ENCODE measurements at places on chromosomes 5 and 9. TPM values are rescaled to one million over a fixed set of nuclear protein-coding genes. Genes with fewer than 3 reads are reported as not detected.

DNA sequence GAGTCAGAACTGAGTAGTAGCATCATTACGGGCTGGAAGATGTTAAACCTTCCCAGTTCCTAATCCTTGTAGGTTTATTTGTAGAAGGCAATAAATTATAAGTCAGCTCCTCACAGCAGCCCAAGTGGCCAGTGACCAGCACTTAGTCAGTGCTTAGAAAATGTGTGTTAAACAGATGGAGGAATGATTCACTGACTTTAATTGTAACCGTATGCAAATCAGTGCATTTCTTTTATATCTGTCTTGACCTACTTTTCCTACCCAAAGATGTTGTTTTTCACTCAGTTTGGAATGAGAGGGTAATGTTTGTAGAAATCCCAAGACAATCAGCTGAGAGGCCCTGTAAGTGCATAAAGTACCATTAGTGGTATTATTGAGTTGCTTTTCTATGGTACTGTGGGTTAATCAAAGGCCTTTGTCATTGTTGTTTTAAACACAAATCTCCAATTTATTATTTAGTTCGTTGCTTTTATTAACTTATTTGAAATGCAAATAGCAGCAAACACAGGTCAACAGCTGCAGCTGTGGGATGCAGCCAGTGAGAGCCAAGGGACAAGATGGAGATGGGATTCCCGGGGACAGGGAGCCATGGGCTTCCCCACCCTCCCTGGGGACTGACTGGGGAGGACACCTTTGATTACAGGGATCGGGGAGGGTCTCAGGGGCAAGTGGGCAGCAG, 49.8 kb downstream of the MAP1B start:
- peaks cover 16% of the 10 kb centered on the region for H3K27me3 ChIP-seq
- no peak for DNase-seq
- H3K27ac ChIP-seq = no peak overlapping the region
- H3K36me3 ChIP-seq = no peaks in the 10 kb centered on the region
- H3K4me1 ChIP-seq = peaks cover 5% of the 10 kb centered on the region
- H3K4me3 ChIP-seq = no peak overlapping the region

- H3K4me1 ChIP-seq = no peaks in the 10 kb centered on the region
- H3K36me3 ChIP-seq = no peaks in the 10 kb centered on the region
- H3K27ac ChIP-seq = no peak overlapping the region
- no peak for DNase-seq
Observed at GRCh38 chr9:136147890-136148714, 29.4 kb upstream of the TMEM250 start.

Gene STK32A
- not detected for total RNA-seq

- DNase-seq = peak; percentile 18
- H3K4me1 ChIP-seq = peaks cover 3% of the 10 kb centered on the region
- no peak overlapping the region for H3K27ac ChIP-seq
- no peak overlapping the region for H3K4me3 ChIP-seq
- H3K36me3 ChIP-seq = no peaks in the 10 kb centered on the region
Observed at GRCh38 chr9:69496846-69497450, 171.9 kb downstream of the ENTREP1 start.

- H3K4me1 ChIP-seq = no peaks in the 10 kb centered on the region
- no peaks in the 10 kb centered on the region for H3K36me3 ChIP-seq
- no peaks in the 10 kb centered on the region for H3K27me3 ChIP-seq
- H3K27ac ChIP-seq = no peak overlapping the region
- no peak for DNase-seq
Observed at GRCh38 chr5:34738381-34738780, 82.3 kb downstream of the RAI14 start.

Gene MYMK
- not detected for total RNA-seq

DNA sequence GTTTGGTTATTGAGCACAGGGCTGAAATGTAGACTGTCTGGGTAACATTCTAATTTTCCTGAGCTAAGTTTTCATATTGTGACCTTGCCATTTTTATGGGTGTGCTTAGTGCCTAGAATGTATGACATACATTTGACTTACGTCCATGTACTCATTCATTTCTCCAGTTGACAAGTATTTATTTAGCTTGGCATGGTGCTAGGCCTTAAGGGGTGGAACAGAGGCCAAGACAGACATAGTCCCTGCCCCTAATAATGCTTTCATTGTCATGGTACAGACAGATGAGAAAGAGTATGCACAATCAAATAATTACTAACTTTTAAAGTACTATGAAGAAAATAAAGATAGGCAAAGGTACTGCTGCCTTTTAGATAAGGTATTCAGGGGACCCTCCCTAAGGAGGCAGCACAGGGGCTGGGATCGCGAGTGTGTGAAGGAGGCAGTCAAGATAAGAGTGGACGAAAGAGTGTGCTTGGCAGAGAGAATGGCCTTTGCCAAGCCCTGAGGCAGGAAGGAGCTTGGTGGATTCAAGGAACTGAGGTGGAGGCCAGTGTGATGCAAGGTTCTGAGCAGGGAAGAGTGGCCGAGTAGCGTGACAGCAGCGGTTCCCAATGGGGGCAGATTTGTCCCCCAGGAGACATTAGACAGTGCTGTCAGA, 128.0 kb downstream of the PIP5K1B start:
- no peaks in the 10 kb centered on the region for H3K27me3 ChIP-seq
- no peaks in the 10 kb centered on the region for H3K4me1 ChIP-seq
- no peak overlapping the region for H3K27ac ChIP-seq
- no peaks in the 10 kb centered on the region for H3K36me3 ChIP-seq
- no peak overlapping the region for H3K4me3 ChIP-seq

Gene PDE6A
- not detected for total RNA-seq

- H3K36me3 ChIP-seq = no peaks in the 10 kb centered on the region
- no peak overlapping the region for H3K27ac ChIP-seq
- H3K27me3 ChIP-seq = no peaks in the 10 kb centered on the region
- no peak overlapping the region for H3K4me3 ChIP-seq
- no peaks in the 10 kb centered on the region for H3K4me1 ChIP-seq
- DNase-seq = no peak
Observed at GRCh38 chr5:74266836-74267235, 373.7 kb downstream of the ENC1 start.

- H3K4me1 ChIP-seq = no peaks in the 10 kb centered on the region
- H3K27ac ChIP-seq = no peak overlapping the region
- H3K36me3 ChIP-seq = no peaks in the 10 kb centered on the region
- no peaks in the 10 kb centered on the region for H3K27me3 ChIP-seq
- DNase-seq = no peak
- no peak overlapping the region for H3K4me3 ChIP-seq
Observed at GRCh38 chr5:135011355-135012032, 22.5 kb downstream of the PITX1 start.

DNA sequence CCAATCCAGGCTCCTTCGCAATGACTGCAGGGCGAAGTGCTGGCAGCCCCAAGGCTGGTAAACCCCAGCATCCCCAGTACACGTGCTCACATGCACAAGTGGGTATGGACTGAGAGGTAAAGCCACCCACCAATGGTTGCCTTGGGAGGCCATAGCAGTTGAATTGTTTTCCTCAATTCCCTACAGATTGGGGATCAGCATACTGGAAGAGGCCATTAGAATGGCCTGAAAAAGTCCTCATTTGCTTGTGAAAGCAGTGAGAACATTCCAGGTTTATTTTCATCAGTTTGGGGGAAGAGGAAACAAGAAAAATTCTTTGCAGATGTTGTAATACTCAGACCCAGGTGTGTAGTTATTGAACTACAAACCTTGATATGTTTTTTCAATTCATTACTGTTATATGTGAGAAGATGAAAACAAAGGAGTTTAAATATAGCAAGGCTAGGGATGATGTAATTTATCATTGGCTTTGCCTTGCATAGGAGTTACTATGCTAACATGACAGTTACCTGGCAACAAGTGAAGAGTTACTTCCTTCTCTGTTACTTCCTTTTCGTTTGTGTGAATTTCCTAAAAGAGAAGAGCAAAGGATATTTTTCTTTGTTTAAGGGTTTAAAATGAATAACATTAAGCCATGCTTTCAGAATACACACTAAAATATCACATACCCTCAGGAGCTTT, 36.4 kb downstream of the MTMR12 start:
- DNase-seq = no peak
- H3K36me3 ChIP-seq = peaks cover 22% of the 10 kb centered on the region
- no peaks in the 10 kb centered on the region for H3K27me3 ChIP-seq
- H3K4me1 ChIP-seq = peaks cover 46% of the 10 kb centered on the region

- H3K27me3 ChIP-seq = no peaks in the 10 kb centered on the region
- peaks cover 10% of the 10 kb centered on the region for H3K36me3 ChIP-seq
- H3K4me1 ChIP-seq = peaks cover 69% of the 10 kb centered on the region
- DNase-seq = no peak
- peak overlapping the region; percentile 86 for H3K27ac ChIP-seq
Observed at GRCh38 chr5:172769616-172770373, 1.2 kb downstream of the DUSP1 start.

Gene SLC34A3
- not detected for total RNA-seq

- no peaks in the 10 kb centered on the region for H3K4me1 ChIP-seq
- H3K36me3 ChIP-seq = no peaks in the 10 kb centered on the region
- H3K27me3 ChIP-seq = no peaks in the 10 kb centered on the region
- DNase-seq = no peak
- H3K4me3 ChIP-seq = no peak overlapping the region
Observed at GRCh38 chr5:119896826-119897536, 267.6 kb downstream of the FAM170A start.

Gene TMEFF1
- 0.95 TPM for total RNA-seq

Gene DOLPP1
- total RNA-seq = 13.9 TPM

Gene C9
- total RNA-seq = not detected

Gene SCGB3A2
- total RNA-seq = not detected

- no peak for DNase-seq
- no peak overlapping the region for H3K4me3 ChIP-seq
- no peak overlapping the region for H3K27ac ChIP-seq
- peaks cover 5% of the 10 kb centered on the region for H3K27me3 ChIP-seq
- H3K36me3 ChIP-seq = no peaks in the 10 kb centered on the region
Observed at GRCh38 chr5:149940077-149940574, 4.5 kb downstream of the PDE6A start.

GRCh38 chr5:132225165-132226032, 2.3 kb downstream of the P4HA2 start:
- no peak overlapping the region for H3K27ac ChIP-seq

Gene MPDZ
- not detected for total RNA-seq

DNA sequence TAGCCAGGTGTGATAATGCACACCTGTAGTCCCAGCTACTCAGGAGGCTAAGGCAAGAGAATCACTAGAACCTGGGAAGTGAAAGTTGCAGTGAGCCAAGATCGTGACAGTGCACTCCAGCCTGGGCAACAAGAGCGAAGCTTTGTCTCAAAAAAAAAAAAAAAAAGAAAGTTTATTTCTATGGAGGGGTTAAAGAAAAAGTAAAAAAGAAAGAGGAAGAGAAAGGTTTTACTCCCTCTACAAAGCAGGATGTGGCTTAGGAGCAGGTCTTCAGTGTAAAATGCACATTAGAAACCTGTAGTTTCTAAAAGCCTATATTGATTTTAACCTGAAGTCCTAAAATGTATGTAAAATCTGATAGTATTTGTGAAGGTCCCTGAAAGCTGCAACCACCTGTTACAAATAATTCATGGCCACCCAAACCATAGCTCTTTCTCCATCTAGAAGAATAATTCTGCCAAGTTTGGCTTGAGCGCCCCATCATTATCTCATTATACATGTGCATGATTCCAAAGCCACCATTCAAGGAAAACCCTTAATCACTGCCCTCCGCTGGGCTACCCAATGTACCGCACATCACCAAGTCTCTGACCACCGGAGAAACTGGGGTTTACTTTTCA, 3.4 kb downstream of the FNBP1 start:
- H3K4me3 ChIP-seq = peak overlapping the region; percentile 98
- no peaks in the 10 kb centered on the region for H3K27me3 ChIP-seq
- H3K27ac ChIP-seq = peak overlapping the region; percentile 96
- H3K4me1 ChIP-seq = peaks cover 52% of the 10 kb centered on the region
- no peak for DNase-seq
- peaks cover 43% of the 10 kb centered on the region for H3K36me3 ChIP-seq

GRCh38 chr9:74496819-74497747, at the start of gene RORB:
RORB (plus strand) TSS chr9:74497335; CDS start chr9:74497977, 642 bp downstream.
- peak; percentile 39 for DNase-seq
- H3K4me3 ChIP-seq = peak within 1 kb of the TSS; percentile 76
- H3K36me3 ChIP-seq = no peaks in the 10 kb centered on the region
- peaks cover 23% of the 10 kb centered on the region for H3K4me1 ChIP-seq
- peaks cover 39% of the 10 kb centered on the region for H3K27me3 ChIP-seq

DNA sequence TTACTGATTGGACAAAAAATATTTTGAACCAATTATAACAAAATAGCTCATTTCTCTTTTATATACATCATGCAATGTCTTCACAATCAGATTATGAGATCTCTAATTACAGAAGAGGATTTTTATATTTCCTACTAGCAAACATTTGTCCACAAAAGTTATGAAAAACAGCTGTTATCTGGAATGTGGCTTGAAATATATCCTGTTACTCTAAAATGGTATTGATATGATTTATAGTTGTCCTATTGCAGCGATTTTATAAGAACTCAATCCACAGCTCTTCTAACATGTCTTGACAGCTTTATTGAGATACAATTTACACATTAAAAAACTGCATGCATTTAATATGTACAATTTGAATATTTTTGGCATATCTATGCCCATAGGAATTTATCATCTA, 779.9 kb upstream of the ACO1 start:
- no peaks in the 10 kb centered on the region for H3K4me1 ChIP-seq
- DNase-seq = no peak
- H3K27me3 ChIP-seq = no peaks in the 10 kb centered on the region
- no peaks in the 10 kb centered on the region for H3K36me3 ChIP-seq
- H3K27ac ChIP-seq = no peak overlapping the region

- no peak overlapping the region for H3K27ac ChIP-seq
- H3K27me3 ChIP-seq = no peaks in the 10 kb centered on the region
- no peaks in the 10 kb centered on the region for H3K4me1 ChIP-seq
- no peak for DNase-seq
- no peaks in the 10 kb centered on the region for H3K36me3 ChIP-seq
Observed at GRCh38 chr5:60209146-60209840, 315.8 kb upstream of the PDE4D start.

Gene SPATA9
- not detected for total RNA-seq

DNA sequence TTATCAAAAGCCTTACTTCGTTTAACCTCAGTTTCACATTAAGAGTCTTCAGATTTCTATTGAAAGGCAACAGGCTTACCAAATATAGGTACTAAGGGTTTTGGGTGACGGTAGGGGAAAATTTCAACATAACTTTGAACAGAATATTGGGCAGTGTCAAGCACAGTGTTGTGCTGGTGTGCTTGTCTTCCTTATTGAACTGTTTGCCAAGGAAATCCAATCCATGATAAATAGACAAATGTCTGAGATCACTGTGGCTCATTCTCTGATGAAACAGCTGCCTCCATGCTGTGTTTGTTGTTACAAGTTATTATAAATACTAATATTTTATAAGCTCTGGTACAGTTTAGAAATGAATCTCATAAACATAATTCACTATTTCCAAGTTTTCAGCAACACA, 730.1 kb downstream of the NR2F1-AS1 start:
- no peaks in the 10 kb centered on the region for H3K36me3 ChIP-seq
- no peaks in the 10 kb centered on the region for H3K27me3 ChIP-seq
- no peaks in the 10 kb centered on the region for H3K4me1 ChIP-seq
- no peak overlapping the region for H3K27ac ChIP-seq
- H3K4me3 ChIP-seq = no peak overlapping the region

- no peak for DNase-seq
- H3K36me3 ChIP-seq = no peaks in the 10 kb centered on the region
- H3K4me3 ChIP-seq = no peak overlapping the region
- H3K27me3 ChIP-seq = no peaks in the 10 kb centered on the region
Observed at GRCh38 chr5:63555874-63556273, 406.4 kb downstream of the HTR1A start.

- peaks cover 35% of the 10 kb centered on the region for H3K4me1 ChIP-seq
- no peaks in the 10 kb centered on the region for H3K36me3 ChIP-seq
- DNase-seq = no peak
- H3K27ac ChIP-seq = no peak overlapping the region
- peaks cover 16% of the 10 kb centered on the region for H3K27me3 ChIP-seq
- H3K4me3 ChIP-seq = no peak overlapping the region
Observed at GRCh38 chr5:168796000-168796399, 216.8 kb upstream of the PANK3 start.

Measured in activated CD4-positive, alpha-beta memory T cell treated with anti-CD3 and anti-CD28 coated beads for 36 hours (primary cell).